Right lobe of liver (tissue), 6 donors: ENCODE measurements at places on chromosomes 6 and 20. TPM values are rescaled to one million over a fixed set of nuclear protein-coding genes. Genes with fewer than 3 reads are reported as not detected.

Gene VSTM2L
- total RNA-seq = 2.5 TPM

Gene CPXM1
- not detected for total RNA-seq

Gene HLA-DRA
- 21.2 TPM for total RNA-seq

Gene LY86
- 2.8 TPM for total RNA-seq

Gene EYA4
- 0.09 TPM for total RNA-seq

Gene BLOC1S5
- total RNA-seq = 8.7 TPM

Gene ELOVL2
- total RNA-seq = 22.0 TPM

Gene REM1
- total RNA-seq = 0.16 TPM

Gene TFAP2C
- total RNA-seq = not detected

Gene NKX2-4
- not detected for total RNA-seq

Gene EYS
- 1.3 TPM for total RNA-seq

Gene ENPP5
- total RNA-seq = 0.42 TPM

Gene MMP24
- total RNA-seq = 1.1 TPM

Gene BPIFA1
- not detected for total RNA-seq

Gene KIAA1586
- 5.0 TPM for total RNA-seq
